ENCODE measurements at places on chromosomes 4 and X.

DNA sequence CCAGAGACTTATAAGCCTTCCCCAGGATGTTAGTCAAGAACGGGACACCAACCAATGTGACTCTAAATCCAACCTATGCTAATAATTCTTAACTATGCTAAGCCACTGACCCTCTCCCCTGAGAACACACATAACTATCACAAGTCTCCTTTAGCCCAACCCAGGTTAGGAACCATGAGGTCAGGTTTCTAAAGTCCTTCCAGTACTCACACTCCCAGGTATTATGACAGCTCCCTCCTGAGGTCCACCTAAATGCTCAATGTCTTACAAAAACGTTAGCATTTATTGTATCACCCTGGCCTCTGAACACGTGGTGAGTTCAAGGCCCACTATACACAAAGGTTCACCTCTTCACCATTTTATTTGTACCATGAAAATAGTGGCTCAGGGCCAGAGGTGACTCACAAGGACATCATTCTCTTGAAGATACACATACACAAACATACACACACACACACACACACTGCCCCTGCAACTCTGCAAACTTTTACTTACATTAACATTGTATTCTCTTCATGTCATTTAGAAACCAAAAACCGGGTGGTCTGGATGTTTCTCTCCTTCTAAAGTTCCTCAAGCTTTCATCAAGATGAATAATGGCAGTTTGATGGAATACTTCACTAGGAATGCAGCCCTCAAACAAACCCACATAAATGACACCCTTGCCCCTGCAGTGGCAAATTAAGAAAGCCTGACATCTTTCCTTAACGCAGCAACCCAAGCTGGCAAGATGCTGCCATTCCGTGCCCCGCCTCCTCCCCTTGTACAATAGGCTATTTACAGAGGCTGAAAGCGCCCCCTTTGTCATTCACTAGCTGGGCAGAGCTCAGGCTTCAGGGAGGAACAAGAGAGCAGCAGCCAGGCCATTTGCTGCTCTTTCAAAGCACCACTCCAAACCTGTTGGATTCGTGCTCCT is 17.7 kb downstream of the ACSL1 start:
- DNase-seq, result no peak

DNA sequence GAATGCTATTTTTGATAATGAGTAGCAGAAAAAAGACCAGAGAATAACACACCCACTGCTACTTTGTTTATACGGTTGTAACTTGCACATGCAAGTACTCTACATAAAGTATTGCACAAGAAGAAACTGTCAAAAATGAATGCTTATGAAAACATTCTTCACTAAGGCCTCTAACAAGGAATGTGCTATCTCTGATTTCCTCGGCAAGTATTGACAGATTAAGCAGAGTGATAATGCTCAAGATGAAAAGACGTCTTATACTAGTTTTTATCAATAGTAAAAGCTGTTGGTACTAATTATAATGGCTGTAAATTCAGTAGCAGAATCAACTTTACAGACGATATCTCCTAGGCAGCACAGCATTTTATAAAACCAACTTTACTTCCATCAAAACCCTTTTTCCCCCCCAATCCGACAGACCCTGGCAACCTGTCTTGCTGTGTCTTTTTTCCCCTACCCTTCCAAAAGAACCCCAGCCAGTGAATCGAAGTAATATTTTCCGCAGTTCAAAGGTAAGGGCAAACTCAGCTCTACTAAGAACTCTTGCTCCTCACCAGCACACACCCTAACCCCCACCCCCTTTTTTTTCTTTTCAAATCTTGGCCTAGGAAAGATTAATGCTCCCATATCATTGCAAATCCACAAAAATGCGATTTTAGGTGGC is 1.5 kb downstream of the FRYL start:
- no peak for DNase-seq

GRCh38 chrX:48972220-48973164 is 848 bp upstream of the KCND1 start:
- no peak for DNase-seq

DNA sequence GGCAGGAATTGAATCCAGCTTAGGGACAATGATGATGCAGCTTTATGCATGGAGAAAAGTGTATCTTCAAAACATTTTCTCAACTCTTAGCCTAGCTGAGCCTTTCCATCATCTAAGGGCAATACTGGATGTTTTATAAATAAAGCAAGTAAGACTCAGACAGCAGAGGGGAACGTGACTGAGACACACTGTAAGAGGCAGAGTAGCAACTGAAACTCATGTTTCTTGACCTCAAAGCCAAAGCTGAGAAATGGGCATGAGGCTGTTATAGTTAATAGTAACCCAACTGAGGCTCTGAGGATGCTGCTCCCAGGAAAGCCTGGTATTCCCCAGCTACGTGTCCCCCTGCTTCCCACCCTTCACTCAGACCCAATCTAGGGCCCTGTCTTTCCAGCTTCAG is 44.6 kb downstream of the ARHGEF9 start:
- DNase-seq, result no peak

- DNase-seq, result no peak
Observed at GRCh38 chr4:85180533-85180932, 214.0 kb upstream of the WDFY3 start.
